ENCODE measurements at places on chromosomes 7 and 10.

GRCh38 chr7:139875821-139876241 lies 46.8 kb downstream of the TBXAS1 start:
- DNase-seq, result no peak

DNA sequence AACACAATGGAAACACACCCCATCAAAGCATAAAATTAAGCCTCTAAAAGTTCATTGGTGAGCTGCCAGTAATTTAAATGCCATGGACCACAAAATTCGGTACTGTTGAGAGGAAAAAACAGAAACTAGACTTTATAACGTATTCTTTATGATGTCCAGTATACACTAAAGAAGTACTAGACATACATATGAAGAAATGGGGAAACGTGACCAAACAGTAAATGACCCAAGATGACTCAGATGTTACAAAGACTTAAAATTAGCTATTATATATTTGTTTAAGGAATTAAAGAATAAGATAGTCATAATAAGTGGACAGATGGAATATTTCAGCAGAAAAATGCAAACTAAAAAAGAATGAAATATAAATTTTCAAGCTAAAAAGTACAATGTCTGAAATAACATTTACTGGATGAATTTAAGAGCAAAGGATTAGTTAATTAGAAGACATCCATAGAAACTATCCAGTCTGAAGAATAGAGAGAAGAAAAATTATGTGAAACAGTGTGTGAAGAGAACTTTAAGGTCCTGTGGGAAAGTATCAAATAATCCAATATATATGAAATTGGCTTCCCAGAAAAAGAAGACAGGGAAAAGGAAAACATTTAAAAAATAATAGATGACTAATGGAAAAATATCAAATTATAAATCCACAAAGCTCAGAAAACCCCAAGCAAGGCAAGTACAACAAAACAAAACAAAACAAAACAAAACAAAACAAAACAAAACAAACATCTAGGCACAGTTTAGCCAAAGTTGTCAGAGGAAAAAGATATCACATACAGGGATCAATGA lies 69.4 kb downstream of the SAMD9 start:
- no peak for DNase-seq

- no peak for DNase-seq
Observed at GRCh38 chr7:69172357-69173077, 425.8 kb upstream of the AUTS2 start.

GRCh38 chr7:128725531-128725930 lies 13.6 kb upstream of the CALU start:
- no peak for DNase-seq

GRCh38 chr7:100589341-100589947 lies 3.3 kb downstream of the FBXO24 start:
- no peak for DNase-seq

GRCh38 chr10:102712089-102712488 lies 2.1 kb downstream of the ARL3 start:
- DNase-seq, result no peak

DNA sequence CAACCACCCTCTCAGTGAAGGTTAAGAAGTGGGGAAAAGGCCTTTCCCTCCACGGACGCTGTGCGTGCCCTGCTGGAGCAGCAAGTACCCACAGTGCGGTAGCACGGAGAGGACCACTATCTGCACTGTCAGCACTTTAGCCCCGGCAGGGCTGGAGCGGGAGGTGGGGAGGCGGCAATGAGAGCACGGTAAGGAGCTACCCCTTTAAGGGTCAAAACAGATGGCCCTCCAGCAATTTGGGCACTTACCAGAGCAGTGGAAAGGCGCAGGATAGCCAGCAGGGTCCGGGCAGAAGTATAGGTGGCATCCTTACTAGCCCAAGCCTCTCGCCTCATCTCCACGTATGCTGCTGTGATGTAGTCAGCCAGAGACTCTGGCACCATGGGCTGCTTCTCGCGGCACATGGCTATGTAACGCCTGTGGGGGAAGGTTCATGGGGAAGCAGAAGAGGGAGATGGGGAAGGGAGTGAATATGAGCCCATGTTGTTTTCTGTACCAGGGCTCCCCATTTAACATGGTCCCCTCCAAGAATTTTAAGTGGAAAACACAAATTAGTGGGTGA lies 5.2 kb downstream of the COPS6 start:
- no peak for DNase-seq

- no peak for DNase-seq
Observed at GRCh38 chr10:72679838-72680241, 12.1 kb upstream of the MCU start.

- DNase-seq, result no peak
Observed at GRCh38 chr7:48427671-48428070, 256.4 kb downstream of the ABCA13 start.

- DNase-seq, result no peak
Observed at GRCh38 chr7:94655126-94655847, 646 bp downstream of the SGCE start.

GRCh38 chr10:100008708-100009282 lies 952 bp downstream of the DNMBP start:
- DNase-seq, result no peak

DNA sequence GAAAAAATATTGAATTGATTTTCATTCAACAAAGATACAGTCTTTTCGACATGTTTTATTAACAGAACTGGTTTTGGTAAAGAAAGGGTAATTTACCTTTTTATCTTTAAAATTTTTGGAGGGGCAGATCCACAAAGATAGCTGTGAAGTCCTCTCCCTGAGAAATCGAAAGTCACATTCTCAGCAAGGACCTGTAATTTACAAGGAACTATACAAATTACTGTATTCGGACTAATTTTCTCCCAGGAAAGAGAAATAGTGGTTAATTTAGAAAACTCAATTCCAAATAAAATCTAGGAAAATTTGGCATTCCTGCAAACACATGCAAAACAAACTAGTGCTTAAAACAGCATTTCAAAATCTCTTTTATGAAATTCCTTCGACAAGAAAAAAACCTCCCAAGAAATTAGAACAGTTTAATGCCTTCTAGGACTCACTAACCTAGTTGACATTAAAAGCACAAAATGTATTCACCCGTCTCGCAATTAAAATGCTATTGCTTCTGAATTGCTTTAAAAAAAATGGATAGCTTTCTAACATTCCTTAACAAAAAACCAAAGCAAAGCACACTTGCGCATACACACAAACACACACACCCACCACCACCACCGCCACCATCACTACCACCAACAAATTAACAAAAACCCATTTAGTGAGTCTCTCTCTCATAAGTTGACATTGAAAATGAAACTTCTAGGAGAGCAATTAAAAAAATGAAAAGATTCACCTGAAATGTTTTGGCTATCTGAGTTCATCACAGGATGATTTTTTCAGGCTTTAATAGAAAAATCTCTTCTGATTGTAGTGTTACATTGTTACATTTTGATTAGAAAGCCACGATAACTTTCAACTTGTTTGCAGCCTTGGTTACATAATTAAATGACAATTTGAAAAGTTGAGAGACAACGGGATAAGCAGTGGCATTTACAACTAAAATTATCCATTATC lies 4.0 kb upstream of the NKX2-3 start:
- no peak for DNase-seq

DNA sequence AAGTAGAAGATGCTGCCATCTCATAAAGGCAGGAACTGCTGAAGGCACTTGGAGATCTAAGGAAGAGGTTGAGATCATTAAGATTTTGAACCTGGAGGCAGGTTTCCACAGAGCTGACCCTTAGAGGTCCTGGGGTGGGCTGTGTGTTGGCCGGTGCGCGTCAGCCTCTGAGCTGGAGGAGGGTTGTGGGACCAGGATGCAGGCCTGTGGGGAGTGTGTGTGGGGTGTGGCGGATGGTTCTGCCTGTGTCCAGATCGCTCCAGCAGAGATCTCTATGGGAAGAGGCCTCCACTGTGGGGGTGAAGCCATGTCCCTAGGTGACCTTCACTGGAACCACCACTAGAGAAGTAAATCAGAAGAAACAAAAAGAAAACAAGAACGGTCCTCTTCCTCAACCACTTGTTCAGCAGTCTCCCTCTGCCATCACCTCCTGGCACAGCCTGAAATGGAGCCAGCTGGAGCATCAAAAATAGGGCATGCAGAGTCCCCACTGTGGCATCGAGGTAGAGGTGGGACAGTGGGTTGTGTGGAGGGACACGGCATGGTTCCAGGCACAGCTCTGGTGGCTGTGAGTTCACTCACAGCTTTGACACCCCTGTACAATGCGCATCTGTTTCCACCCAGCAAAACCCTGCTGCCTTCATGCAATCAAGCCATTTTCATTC lies 453.8 kb downstream of the TCERG1L start:
- no peak for DNase-seq

DNA sequence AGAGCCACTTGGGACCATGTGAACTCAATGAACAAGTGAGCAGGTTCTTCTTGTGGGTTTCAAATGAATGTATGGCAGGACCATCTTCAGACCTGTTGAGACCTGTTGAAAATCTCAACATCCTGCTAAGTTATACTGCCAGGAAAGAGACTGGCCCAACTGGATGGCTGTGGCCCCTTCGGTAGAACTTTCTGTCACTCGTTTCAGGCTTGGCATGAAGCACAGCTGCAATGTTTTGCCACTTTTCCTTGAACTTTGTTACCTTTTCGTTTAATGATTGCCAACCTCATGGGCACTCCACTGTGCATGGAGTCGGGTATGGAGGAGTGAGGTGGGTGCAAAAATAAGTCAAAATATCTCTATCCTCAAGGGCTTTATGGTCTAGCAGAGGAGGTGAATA lies 36.7 kb upstream of the SLC35B4 start:
- no peak for DNase-seq

- DNase-seq, result no peak
Observed at GRCh38 chr10:72334196-72334824, 20.4 kb downstream of the DNAJB12 start.

DNA sequence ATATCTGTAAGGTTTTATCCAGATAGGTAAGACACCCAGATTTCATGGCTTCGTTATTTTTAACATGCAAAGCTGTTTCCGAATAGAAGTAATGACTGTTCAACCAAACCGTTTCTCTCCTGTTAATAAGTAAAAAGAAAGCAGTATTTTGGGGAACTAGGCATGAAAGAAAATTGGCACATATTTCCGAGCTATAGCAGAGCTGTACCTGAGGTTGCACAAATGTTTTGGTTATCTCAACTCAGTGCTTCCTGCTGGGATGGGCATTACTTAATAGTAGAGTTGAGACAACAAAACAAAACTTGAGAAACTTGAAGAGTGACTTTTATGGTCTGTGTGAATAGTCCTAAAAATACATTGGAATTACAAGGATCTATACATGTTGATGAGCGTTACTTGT lies 564.3 kb upstream of the SORCS1 start:
- DNase-seq, result no peak

GRCh38 chr7:128932862-128933179 lies 4.9 kb upstream of the IRF5 start:
- DNase-seq, result no peak

GRCh38 chr10:123284022-123284421 lies 129.8 kb downstream of the BUB3 start:
- peak; percentile 5 for DNase-seq

- no peak for DNase-seq
Observed at GRCh38 chr10:97095701-97096260, 90.0 kb downstream of the SLIT1 start.

DNA sequence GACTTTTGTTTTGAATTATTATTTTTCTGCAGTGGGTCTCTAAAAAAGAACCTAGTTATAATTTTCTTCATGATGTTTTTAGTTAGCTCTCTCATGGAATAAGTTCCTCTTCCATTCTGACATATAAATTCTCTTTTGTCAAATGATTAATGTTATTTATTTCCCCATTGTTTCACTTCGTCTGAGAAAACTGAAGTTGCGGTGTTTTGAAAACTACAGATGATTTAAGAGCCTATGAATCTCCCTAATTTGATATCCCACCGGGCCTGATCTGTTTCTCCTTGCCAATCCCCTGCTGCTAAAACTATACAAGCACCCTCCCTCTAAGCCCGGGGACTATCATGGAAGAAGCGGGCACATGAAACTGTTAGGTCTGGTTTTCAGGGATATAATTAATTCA lies 41.4 kb downstream of the HTR7 start:
- no peak for DNase-seq

GRCh38 chr7:142025896-142026295 lies 30.2 kb downstream of the MGAM start:
- DNase-seq, result no peak

DNA sequence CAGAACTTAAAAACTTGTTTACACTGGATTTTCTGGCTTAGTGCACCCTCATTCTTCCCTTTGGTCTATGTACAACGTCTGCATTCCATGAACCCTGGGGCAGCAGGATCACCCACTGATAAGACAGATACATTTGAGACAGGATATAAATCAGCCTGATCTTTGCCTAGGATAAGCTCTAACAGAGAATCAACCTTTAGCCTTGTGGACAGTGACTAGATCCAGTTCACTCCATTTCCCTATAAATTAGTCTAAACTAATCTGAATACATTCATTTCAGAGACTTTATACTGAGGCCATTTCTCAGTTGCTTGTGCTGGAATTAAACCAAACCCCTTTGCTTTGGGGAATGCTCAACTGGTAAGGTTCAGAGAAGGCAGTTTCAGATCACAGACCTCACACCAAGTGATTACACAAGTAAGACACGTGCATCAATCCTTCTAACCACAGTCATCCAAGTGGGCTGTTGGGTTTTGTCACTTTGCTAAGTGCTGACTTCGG lies 639.8 kb upstream of the FZD8 start:
- DNase-seq, result no peak

Data from SW 1271 (cell line).